ENCODE measurements at places on chromosomes 7 and 10. TPM values are rescaled to one million over a fixed set of nuclear protein-coding genes. Genes with fewer than 3 reads are reported as not detected.

DNA sequence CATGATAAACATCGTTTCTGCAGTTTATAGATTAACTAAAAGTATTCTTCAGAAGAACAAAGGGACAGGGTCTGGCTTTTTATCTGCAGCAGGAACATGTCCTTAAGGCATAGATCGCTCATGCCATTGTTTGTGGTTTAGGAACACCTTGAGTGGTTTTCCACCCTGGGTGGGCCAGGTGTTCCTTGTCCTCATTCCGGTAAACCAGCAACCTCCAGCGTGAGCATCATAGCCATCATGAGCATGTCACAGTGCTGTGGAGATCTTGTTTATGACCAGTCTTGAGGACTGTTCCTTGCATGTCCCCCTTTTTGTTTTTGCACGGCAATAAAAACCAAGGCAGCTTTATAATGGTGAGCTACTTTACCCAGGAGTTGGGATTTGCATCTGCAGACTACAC, 33.9 kb downstream of the STOX1 start:
- DNase-seq, result no peak

DNA sequence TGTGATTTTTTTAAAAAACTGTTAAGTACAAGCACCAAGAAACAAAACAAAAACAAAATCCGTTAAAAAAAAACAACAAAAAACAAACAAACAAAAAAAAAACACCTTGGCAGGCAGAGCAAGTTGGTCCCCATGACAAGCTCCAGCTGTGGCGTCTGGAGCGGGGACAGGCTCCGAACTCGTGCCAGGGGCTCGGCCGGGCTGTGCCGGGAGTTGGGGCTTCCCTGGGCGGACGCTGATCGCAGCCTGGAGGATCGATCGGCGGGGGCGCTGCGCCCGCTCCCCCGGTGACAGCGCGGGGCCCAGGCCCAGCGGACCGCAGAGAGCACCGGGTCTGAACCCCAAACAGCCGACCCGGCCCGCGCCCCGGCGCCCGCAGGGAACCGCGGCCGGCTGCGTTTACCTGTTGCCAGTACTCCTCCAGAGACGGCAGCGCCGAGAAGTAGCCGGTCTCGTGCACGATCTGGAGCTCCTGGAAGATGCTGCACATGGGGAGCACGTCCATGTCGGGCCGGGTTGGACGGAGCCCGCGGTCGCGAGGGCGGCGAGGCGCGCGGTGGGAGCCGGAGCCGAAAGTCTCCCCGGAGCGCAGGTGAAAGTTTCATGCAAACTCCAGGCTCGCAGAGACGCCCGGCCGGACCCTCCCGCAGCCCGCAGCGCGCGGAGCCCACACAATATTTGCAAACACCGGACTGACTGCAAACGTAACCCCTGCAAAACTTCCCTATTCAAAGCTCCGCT, at the start of gene KLF6:
TSS of gene KLF6 (minus strand) at position 700 of the 741 bp plus-strand sequence. CDS start at position 505, 195 bp downstream.
- no peak for DNase-seq

- DNase-seq, result no peak
These were observed 181.1 kb downstream of the NRP1 start for GRCh38 chr10:33153251-33153967.

GRCh38 chr7:106430103-106430502, 145.3 kb upstream of the NAMPT start:
- DNase-seq, result no peak

GRCh38 chr7:138067774-138068173, 8.5 kb upstream of the AKR1D1 start:
- DNase-seq, result no peak

GRCh38 chr7:130218806-130219620, 11.4 kb downstream of the SSMEM1 start:
- no peak for DNase-seq

Gene HACD1
- total RNA-seq, result 34.3 TPM

Gene GIMAP4
- 83.3 TPM for total RNA-seq

Gene ZNF467
- total RNA-seq, result 35.3 TPM

Gene TAS2R4
- total RNA-seq, result 2.2 TPM

Gene PLCE1
- 14.3 TPM for total RNA-seq

Gene MAT1A
- 0.69 TPM for total RNA-seq

Gene SMARCD3
- 61.5 TPM for total RNA-seq

Gene HNRNPF
- 183 TPM for total RNA-seq
